ENCODE measurements at places on chromosomes 6 and 20.
A peak's percentile ranks its signal among the peaks of the same experiment; 100 is the strongest.

DNA sequence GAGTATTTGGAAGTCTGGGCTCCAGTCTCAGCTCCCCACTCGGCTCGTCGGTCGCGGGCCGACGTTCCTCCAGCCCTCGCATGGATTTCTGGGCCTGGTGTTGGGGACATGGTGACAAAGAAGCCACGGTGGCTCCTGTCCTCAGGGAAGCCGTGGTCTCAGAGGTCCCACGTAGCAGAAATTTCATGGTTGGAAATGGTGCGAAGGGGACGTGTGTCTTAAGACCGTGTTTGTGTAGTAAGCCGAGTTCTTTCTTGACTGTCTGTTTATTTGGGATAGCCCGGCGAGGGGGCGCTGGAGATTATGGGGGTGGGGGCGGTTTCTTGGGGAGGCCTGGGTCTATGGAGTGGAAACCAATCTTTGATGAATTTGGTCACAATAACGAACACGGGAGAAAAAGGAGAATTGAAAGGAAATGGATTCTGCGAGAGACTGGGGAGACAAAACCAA is 23.5 kb upstream of the MAP3K7 start:
- no peak for DNase-seq

GRCh38 chr6:98847779-98848538 is 13.6 kb downstream of the POU3F2 start:
- DNase-seq = no peak

GRCh38 chr6:159305159-159305558 is 136.0 kb downstream of the FNDC1 start:
- no peak for DNase-seq

- DNase-seq = no peak
Observed at GRCh38 chr6:22083119-22083518, 213.7 kb downstream of the PRL start.

DNA sequence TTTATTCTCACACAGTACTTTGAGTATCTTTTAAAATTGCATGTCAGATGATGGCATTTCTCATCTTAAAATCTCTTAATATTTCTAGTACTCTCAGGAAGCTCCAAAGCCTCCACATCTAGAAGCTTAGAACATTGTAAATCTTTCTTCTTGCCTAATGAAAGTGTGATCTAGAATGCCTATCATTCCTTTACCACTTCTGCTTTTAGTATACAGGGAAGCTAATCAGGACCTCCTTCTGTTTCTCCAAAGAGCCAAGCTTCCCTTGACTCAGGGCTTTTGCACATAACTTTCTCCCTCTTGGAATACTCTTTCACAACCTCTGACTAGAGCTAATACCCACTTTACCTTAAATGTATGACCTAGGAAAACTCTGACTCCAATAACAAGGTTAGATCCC is 7.5 kb upstream of the ELOVL4 start:
- DNase-seq = no peak

DNA sequence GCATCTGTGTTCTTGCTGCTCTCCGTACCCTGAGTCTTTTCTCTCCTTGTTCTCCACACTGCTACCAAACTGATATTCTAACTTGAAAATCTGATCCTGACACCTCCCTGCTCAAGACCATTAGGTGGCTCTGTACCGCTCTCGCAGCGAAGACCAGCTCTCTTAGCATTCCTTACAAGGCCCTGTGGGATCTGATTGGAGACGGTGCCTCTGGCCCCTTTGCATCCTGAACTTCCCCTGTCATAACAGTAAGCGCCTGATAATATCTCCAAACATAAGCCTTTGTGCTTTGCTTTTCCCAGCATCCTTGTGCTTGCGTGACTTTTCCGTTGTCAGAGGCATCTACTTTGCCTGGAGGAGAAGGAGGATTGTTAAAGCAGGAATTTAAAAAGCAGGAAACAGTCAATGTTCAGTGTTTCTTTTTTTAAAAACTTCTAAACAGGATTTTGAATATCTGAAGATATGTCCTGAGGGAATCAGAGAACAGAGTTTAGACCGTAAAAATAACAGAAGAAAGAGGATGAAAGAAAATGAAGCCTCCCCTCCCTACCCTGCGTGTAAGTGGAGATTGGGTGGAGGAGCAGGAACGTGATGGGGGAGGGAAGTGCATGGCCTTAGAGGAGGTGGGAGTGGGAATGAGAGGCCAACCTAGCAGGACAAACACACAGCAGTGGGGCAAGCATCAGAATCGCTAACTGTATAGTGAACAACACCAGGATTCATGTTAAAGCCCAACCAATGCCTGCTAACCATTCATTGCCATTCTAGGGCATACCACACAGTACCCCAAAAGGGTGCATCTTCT is 89.2 kb upstream of the STMND1 start:
- no peak for DNase-seq

DNA sequence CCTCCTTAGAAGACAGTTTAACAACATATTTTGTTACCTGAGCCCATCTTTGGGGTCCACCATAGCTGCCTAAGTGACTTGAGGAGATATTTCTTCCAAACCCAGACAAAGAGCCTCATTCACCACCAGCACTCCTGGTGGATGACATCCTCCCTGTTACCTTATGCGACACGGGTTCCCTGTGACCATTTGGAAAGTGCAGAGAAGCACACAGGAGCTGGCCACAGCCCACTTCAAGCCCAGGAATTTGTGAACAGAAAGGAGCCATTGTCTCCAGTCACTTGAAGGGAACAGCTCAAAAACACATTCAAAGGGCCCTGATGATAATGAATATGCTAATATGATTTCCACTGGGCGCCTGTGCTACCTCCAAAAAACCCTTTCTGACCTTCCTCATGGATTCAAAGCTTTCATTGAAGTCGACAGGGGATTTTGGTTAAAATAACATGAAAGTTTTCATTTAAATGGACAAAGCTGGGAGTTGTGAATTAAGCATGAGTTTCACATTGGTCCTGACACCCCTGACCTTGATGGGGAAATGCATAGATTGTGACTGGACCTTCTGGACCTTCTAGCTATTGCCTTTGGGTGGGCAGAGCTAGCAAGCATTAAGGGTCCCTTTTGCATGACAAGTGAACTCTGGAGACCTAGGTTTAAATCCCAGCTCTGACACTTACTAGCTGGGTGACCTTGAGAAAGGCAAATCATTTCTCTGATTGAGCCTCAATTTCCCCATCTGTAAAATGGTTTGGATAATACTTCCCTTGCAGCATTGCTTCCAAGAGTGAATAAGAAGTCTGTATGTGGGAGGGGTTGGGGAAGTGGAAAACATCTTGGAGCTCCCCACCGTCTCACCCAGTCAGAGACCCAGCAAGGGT is 83.3 kb upstream of the SIRPA start:
- no peak for DNase-seq

DNA sequence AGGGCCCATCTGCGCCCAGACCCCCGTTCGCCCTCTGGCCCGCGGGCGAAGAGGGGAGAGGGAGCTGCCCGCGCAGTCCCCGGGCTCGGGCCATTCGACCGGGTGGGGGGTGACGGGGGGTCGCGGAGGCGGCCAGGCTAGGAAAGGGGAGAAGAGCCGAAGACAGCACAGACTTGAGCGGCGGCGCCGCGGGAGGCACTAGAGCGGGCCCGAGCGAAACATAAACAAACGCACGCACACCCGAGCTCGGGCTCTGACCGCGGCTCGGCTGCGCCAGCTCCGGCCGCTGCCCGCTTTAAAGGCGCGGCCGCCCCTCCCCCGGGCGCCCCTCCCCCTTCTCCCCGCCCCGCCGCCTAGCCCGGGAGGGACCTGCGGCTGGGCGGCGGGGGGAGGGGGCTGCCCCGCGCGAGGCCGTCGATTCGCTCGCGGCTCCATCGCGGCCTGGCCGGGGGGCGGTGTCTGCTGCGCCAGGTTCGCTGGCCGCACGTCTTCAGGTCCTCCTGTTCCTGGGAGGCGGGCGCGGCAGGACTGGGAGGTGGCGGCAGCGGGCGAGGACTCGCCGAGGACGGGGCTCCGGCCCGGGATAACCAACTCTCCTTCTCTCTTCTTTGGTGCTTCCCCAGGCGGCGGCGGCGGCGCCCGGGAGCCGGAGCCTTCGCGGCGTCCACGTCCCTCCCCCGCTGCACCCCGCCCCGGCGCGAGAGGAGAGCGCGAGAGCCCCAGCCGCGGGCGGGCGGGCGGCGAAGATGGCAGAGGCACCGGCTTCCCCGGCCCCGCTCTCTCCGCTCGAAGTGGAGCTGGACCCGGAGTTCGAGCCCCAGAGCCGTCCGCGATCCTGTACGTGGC is at the start of gene FOXO3:
FOXO3 (plus strand) TSS at position 455 of the 846 bp plus-strand sequence; CDS start at position 747, 292 bp downstream.
- peak; percentile 33 for DNase-seq

DNA sequence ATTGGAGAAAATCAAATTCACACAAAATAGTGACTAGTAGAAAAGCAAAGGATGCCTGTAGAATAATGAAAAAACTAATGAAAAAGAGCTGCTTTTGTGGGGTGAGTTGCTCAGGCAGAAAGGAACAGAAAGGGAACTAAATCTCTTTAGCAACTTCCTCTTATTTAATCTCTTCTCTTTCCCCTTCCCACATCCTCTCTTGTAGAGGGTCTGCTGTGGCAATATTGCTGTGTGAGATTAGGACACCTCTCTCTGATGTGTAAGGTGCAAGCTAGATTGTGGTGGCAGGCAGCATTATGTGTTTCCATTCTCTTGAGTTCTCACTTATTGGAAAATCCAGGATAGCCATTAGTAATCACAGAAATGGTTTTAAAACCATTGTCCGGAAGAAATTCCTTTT is 49.7 kb downstream of the SYNE1 start:
- DNase-seq = no peak

- no peak for DNase-seq
Observed at GRCh38 chr6:117568831-117569410, 33.4 kb downstream of the GOPC start.

DNA sequence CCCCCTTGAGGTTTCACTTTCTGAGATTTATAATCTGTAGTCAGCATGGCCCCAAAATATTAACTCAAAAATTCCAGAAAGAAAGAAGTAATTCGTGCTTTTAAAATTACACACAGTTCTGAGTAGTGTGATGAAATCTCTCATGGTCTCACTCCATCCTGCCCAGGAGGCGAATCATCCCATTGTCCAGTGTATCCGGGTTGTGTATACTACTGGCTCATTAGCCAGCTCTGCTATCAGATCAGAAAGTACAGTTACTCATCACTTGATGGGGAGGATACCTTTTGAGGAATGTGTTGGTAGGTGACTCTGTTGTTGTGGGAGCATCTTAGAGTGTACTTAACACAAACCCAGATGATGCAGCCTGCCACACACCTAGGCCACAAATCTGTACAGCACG is 65.2 kb downstream of the CDC5L start:
- no peak for DNase-seq

GRCh38 chr6:16398587-16398986 is 160.2 kb downstream of the GMPR start:
- DNase-seq = no peak
